ENCODE measurements at places on chromosomes 1 and 21. TPM values are rescaled to one million over a fixed set of nuclear protein-coding genes. Genes with fewer than 3 reads are reported as not detected.

LGR6 gene
- 0.53 TPM for total RNA-seq

DNA sequence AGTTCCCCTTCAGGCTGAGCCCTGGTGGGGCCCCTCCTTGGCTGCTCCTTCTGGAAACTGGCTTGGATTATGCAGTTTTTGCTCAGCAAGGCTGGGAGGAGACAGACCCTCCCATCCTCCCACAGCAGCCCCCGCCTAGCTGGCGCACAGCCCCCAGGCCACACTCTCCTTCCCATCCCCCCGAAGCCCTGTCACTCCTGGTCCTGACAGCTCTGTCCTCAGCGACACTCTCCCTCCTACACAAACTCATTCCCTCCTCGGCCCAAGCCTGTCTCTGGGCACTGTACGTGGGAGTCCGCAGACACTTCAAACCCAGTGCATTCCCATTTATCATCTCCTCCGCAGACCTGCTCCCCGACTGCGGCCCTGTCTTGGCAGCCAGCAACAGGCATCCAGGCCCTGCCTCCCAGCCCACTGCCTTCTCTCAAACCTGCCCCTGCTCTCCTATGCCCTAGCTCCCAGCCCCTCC lies 25.0 kb upstream of the EPHB2 start:
- peaks cover 4% of the 10 kb centered on the region for H3K4me1 ChIP-seq
- no peak overlapping the region for H3K27ac ChIP-seq
- no peak overlapping the region for H3K4me3 ChIP-seq
- DNase-seq: no peak
- H3K27me3 ChIP-seq: no peaks in the 10 kb centered on the region
- no peaks in the 10 kb centered on the region for H3K36me3 ChIP-seq

TMEM200B gene
- total RNA-seq: 42.4 TPM

OSCP1 gene
- 27.7 TPM for total RNA-seq

- no peaks in the 10 kb centered on the region for H3K27me3 ChIP-seq
- no peak overlapping the region for H3K4me3 ChIP-seq
- H3K4me1 ChIP-seq: peaks cover 7% of the 10 kb centered on the region
- H3K27ac ChIP-seq: no peak overlapping the region
- H3K36me3 ChIP-seq: no peaks in the 10 kb centered on the region
- no peak for DNase-seq
Observed at GRCh38 chr1:61273167-61273705, 190.9 kb downstream of the NFIA start.

DNA sequence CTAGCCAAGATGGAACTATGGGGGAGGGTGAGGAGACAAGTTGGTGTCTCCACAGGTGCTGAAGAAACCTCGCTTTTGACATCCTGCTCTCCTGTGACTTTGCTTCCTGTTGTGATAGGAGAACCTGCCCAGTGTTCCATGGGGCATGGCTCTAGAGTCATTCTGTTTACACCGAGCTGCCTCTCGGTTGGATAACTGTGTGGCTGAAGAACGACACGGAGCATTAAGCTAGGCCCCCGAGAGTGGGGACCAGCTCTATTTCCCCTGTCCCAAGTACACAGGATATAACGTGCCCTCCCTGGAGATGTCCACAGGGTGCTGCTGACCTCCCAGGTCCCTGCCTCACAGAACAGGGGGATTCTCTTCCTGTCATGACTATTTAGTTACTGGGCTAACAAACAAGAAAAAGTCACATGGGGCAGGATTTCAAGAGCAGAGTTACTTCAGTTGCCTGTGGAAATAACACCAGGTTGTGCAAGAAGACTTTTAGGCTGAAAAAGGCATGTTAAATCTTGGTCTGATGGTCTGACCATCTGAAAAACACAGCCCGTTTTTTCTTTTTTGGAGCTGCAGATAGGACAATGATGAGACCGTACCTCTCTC lies 29.4 kb upstream of the PPP2R5A start:
- H3K4me1 ChIP-seq: no peaks in the 10 kb centered on the region
- no peaks in the 10 kb centered on the region for H3K27me3 ChIP-seq
- no peaks in the 10 kb centered on the region for H3K36me3 ChIP-seq
- no peak overlapping the region for H3K27ac ChIP-seq
- H3K4me3 ChIP-seq: no peak overlapping the region
- no peak for DNase-seq

GRCh38 chr1:181479137-181479745 lies 4.1 kb upstream of the CACNA1E start:
- no peaks in the 10 kb centered on the region for H3K4me1 ChIP-seq
- no peak overlapping the region for H3K4me3 ChIP-seq
- no peak overlapping the region for H3K27ac ChIP-seq
- H3K36me3 ChIP-seq: no peaks in the 10 kb centered on the region

DNA sequence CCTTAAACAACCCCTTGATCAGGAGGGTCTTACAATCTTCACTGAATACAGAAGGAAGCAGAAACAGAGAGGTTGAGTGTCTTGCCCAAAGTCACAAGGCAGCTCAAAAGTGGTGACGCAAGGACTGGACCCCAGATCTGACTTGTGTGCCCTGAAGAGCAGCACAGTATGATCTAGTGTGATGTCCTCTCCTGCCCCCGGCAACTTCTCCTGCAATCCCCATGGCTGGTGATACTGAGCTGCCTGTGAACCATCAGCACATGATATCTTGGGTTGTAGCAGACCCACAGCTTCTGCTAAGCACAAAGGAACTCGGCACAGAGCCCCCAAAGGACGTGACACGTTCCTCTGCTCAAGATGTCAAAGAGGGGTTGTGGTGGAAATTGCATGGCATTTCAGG lies 51.2 kb upstream of the EDN2 start:
- H3K4me3 ChIP-seq: no peak overlapping the region
- H3K27me3 ChIP-seq: no peaks in the 10 kb centered on the region
- no peaks in the 10 kb centered on the region for H3K36me3 ChIP-seq
- no peak overlapping the region for H3K27ac ChIP-seq
- H3K4me1 ChIP-seq: peaks cover 16% of the 10 kb centered on the region
- DNase-seq: peak; percentile 8

- no peak overlapping the region for H3K4me3 ChIP-seq
- H3K27ac ChIP-seq: no peak overlapping the region
- no peaks in the 10 kb centered on the region for H3K36me3 ChIP-seq
- no peak for DNase-seq
- H3K27me3 ChIP-seq: no peaks in the 10 kb centered on the region
Observed at GRCh38 chr1:240608707-240609106, 3.2 kb downstream of the GREM2 start.

FCRL5 gene
- total RNA-seq: 0.17 TPM

GRCh38 chr1:236141447-236142252 lies 689 bp upstream of the GPR137B start:
- no peaks in the 10 kb centered on the region for H3K27me3 ChIP-seq
- H3K27ac ChIP-seq: peak overlapping the region; percentile 52
- H3K36me3 ChIP-seq: no peaks in the 10 kb centered on the region
- DNase-seq: peak; percentile 40
- peak overlapping the region; percentile 73 for H3K4me3 ChIP-seq

CLIC4 gene
- 185 TPM for total RNA-seq

DNA sequence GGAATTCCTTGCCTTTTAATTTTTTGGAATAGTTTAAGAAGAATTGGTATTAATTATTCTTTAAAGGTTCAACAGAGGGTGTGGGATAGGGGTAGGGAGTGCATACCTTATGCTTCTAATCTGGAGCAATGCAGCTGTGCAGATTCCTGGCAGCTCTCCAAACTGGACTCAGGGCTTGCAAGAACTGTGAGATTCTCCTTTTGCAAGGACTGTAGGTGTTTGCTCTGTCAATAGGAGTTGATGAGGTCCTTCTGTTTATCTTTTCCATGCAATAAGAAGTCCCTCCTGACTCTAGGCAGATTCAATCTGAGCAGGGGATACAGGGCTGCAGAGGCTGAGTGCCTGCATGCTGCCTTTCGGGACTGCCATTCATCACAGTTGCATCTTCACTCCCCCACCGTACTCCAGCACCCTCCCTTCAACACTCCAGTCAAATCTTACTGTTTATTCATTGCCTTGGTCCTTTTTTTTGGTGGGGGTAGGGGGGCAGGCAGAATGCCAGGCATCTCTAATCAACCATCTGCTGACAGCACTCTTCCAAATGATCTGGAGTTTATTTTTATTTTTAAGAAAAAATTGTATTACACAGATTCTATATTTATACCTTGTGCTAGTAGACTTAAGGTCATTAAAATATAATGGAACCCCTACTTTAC lies 122.3 kb downstream of the DISC1 start:
- DNase-seq: peak; percentile 32
- no peaks in the 10 kb centered on the region for H3K27me3 ChIP-seq
- H3K4me3 ChIP-seq: no peak overlapping the region
- no peak overlapping the region for H3K27ac ChIP-seq
- H3K36me3 ChIP-seq: no peaks in the 10 kb centered on the region

DNA sequence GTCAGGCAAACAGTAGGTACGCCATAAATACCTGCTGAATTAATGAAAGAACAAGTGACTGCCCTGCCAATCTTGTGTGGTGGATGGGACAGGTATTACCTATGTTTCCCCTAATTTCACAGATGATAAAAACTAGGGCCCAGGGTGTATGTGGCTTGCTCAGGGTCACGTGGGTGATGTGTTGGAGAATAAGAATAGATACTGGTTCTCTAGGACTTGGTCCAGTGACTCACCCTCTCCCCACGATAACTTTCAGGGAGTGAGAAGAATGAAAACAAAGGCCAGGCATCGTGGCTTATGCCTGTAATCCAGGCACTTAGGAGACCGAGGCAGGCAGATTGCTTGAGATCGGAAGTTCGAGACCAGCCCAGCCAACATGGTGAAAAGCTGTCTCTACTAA lies 26.7 kb downstream of the SLC26A9 start:
- H3K27ac ChIP-seq: no peak overlapping the region
- DNase-seq: no peak
- H3K36me3 ChIP-seq: no peaks in the 10 kb centered on the region
- H3K4me1 ChIP-seq: peaks cover 23% of the 10 kb centered on the region

DNA sequence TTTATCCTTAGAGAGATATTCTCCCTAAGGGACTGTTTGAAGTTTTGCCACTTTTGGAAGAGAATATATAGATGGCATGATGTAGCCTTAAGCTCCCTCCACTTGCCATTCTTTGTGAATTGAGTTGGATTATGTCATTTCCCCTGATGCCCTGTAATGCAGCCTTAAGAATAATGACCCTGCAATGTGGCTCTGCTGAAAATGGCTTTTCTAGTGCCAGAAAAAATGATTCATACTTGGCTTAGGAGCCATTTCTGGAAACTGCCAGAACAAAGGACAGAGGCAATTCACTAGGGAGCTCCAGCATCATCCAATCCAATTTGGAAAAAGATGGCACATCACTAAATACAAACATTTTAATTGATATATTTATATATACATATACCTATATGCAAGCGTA lies 265.3 kb downstream of the SPATA17 start:
- H3K27ac ChIP-seq: no peak overlapping the region
- H3K4me3 ChIP-seq: no peak overlapping the region
- H3K36me3 ChIP-seq: no peaks in the 10 kb centered on the region
- DNase-seq: no peak
- H3K27me3 ChIP-seq: no peaks in the 10 kb centered on the region

GRCh38 chr1:81158592-81158991 lies 642.1 kb upstream of the ADGRL2 start:
- no peak for DNase-seq
- no peaks in the 10 kb centered on the region for H3K4me1 ChIP-seq
- H3K36me3 ChIP-seq: no peaks in the 10 kb centered on the region
- no peak overlapping the region for H3K4me3 ChIP-seq
- H3K27ac ChIP-seq: peak overlapping the region; percentile 54
- H3K27me3 ChIP-seq: no peaks in the 10 kb centered on the region

- no peaks in the 10 kb centered on the region for H3K36me3 ChIP-seq
- H3K4me3 ChIP-seq: no peak overlapping the region
- no peaks in the 10 kb centered on the region for H3K4me1 ChIP-seq
Observed at GRCh38 chr1:66217021-66217420, 316.9 kb upstream of the SGIP1 start.

DNA sequence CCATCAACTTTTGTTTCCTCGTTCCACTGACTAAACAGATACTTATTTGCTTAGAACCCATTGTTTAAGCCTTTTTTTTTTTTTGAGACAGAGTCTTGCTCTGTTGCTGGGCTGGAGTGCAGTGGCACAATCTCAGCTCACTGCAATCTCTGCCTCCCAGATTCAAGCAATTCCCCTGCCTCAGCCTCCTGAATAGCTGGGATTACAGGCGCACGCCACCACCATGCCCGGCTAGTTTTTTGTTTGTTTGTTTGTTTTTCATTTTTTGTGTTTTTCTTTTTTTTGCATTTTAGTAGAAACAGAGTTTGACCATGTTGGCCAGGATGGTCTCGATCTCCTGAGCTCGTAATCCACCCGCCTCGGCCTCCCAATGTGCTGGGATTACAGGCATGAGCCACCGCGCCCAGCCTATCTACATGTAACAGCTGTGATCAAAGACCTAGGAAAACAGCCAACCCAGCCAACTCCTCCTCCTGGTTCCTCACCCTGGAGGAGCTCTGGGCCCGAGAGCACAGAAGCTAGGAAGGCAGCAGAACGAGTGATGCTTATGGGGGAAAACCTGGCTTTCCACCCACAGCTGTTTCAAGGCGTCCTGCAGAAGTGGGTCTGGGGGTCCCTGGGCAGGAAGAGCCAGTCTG lies 32.9 kb downstream of the KCNN3 start:
- no peaks in the 10 kb centered on the region for H3K4me1 ChIP-seq
- peak; percentile 70 for DNase-seq
- H3K4me3 ChIP-seq: no peak overlapping the region
- no peaks in the 10 kb centered on the region for H3K27me3 ChIP-seq

CCDC27 gene
- not detected for total RNA-seq

IRF6 gene
- total RNA-seq: 2.5 TPM

GRCh38 chr1:85417876-85418275 lies 47.1 kb downstream of the DDAH1 start:
- no peak overlapping the region for H3K27ac ChIP-seq
- no peaks in the 10 kb centered on the region for H3K36me3 ChIP-seq
- no peak overlapping the region for H3K4me3 ChIP-seq
- H3K27me3 ChIP-seq: no peaks in the 10 kb centered on the region

SPRR1A gene
- not detected for total RNA-seq

DNA sequence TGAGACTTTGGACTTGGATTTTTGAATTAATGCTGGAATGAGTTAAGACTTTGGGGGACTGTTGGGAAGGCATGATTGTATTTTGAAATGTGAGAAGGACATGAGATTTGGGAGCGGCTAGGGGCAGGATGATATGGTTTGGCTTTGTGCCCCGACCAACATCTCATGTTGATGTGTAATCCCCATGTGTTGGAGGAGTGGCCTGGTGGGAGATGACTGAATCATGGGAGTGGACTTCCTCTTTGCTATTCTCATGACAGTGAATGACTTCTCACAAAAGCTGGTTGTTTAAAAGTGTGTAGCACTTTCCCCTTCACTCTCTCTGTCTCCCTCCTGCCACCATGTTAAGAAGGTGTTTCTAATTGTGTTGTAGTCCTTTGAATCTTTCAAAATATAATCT lies 9.3 kb upstream of the PHGDH start:
- no peak overlapping the region for H3K27ac ChIP-seq
- H3K36me3 ChIP-seq: no peaks in the 10 kb centered on the region
- DNase-seq: no peak
- no peaks in the 10 kb centered on the region for H3K4me1 ChIP-seq
- H3K4me3 ChIP-seq: no peak overlapping the region

DNA sequence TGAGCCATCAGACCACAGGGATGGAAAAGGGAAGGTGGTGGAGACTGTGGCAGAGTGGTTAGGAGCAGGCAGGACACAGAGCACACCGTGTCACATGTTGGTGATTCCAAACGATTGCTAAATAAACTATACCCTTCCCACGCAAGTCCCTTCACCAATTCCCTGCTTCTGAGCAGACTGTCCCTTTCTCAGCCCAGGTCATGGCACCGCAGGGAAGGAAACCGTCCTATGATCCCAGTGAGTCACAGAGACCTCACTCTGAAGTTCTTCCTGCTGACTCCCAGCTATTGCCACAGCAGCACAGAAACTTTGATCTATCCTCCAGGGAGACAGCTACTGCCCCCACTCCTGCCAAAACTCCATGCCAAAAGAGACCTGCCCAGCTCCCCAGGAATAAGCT lies 19.2 kb downstream of the RIMS3 start:
- no peak overlapping the region for H3K27ac ChIP-seq
- H3K4me1 ChIP-seq: no peaks in the 10 kb centered on the region
- DNase-seq: no peak
